ENCODE measurements at places on chromosomes 2 and 18. TPM values are rescaled to one million over a fixed set of nuclear protein-coding genes. Genes with fewer than 3 reads are reported as not detected.
A peak's percentile ranks its signal among the peaks of the same experiment; 100 is the strongest.

DNA sequence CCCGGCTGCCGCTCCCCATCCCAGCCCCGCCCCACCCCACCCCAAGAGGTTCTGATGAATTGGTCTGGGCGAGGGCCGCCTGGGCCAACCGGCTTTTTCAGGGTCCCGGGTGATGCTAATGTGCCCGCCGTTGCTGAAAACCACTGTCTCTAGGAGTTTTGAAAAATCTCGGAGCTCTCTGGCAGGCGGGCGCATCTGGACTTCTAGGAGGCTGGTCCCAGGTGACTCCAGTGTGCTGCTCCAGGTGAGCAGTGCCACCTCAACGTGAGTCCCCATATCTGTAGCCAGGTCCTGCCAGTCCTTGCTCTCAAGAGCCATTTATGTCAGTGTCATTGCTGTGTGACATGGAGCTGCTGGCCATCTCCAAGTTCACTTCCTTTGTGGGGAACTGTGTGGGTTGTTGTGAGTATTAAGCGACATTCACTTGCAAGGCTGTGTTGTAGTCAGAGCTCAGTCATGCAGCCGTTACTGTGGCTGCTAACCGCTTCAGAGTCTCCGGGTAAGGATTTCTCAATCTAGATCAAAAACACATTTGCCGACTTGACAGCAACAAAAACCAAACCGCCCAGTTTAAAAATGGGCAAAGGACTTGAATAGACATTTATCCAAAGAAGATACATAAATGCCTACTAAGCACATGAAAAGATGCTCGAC, at the start of gene RFX8:
TSS of gene RFX8 (minus strand) at position 382 of the 654 bp plus-strand sequence. CDS start 8,264 bp downstream, outside the sequence.
- DNase-seq = peak; percentile 23

DNA sequence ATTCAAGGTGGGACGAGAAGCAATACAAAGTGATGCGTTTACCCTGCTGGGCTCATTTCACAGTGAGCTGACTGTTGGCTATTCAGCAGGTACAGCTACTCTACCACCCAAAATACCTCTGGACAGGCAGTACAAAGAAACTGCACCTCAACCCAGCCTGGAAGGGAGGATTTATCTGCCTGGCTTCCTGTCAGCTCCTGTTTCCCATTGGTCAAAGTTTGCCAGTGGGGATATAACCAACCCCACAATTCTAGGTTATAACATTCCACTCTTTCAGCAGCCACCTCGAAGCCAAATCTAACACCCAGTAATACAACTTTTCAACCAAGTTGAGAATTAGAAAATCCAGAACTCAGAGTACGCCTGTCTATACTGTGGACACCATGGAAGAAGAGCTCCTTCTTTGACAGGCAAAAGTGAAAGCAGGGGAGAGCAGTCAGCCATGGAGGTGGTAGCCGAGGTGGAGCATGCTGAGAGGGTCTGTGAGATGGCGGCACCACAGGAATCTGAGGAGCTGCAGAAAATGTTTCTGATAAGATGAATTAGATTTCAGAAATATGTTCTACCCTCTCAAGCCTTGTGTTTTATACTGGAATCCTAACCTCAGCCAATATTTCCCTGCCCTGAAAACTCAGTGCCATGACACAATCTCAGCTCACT, 10.8 kb downstream of the DUSP19 start:
- no peak for DNase-seq

DNA sequence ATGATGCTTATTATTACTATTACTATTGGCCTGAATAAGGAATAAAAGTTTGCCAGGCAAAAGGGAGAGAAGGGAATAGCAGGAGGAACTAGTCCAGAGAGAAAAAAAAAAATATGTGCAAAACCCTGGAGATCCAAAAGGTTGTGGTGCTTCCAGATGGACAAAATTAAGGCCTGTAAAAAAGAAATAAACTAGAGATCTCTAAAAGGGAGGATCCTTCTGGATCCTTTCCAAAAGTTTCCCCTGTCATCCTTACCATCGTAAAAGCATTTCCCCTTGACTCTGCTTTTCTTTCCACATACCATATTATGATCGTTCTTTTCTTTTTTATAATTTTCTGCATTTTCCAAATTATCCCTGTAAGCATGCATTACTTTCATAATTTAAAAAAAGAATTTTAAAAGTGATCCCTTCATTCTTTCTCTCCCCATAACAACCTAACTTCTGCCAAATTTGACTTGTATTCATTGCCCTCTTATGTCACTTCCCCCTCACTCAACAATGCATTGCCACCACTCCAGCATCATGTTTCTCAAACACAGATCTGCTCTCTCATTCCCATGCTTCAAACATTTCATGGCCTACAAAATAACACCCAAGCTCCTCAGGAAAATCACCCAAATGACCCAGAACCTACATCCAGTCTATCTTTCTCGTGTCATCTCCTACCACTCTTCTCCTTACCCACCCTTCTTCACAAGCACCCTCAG, 40.3 kb downstream of the RBMS1 start:
- DNase-seq = no peak

DNA sequence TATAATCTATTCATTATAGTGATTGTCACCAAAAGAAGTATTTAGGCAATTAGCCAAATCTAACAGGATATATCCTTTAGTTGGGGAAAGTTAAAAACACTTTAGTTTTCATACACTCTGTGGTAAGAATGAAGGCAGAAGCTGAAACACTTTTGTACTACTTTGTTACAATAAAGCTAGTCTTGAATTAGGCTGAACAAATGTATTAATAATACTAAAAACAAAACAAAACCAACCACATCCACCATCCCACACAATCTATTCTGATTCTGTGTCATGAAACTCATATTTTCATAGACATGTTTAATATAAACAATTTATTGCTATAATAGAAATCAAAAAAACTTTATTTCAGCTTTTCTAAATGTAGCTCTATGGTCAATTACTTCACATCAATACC, 508.8 kb downstream of the ZEB2 start:
- no peak for DNase-seq

- DNase-seq = no peak
These were observed 33.4 kb upstream of the SKA1 start for GRCh38 chr18:50341443-50341842.

The SLC23A3 gene
- 0.55 TPM for total RNA-seq

- DNase-seq = no peak
These were observed 73.1 kb downstream of the TGOLN2 start for GRCh38 chr2:85254540-85255300.

DNA sequence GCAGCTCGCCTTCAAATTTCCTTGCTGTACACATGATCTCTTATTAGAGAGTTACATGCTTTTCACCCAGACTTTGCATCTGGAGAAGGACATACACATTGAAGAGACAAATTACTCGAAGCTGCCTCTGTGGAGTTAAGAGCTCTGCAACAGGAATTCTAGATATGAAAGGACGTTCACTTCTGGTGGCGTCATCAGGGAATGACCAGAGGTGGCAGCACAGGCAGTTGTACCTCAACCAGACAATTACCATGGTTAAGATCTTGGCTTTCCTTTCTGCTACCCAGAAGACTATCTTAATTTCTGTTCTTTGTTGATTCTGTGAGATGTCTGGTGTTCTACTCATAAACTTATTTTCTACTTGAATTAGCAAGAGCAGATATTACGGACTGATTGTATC, 39.1 kb upstream of the MC4R start:
- DNase-seq = peak; percentile 29

The UPP2 gene
- not detected for total RNA-seq

DNA sequence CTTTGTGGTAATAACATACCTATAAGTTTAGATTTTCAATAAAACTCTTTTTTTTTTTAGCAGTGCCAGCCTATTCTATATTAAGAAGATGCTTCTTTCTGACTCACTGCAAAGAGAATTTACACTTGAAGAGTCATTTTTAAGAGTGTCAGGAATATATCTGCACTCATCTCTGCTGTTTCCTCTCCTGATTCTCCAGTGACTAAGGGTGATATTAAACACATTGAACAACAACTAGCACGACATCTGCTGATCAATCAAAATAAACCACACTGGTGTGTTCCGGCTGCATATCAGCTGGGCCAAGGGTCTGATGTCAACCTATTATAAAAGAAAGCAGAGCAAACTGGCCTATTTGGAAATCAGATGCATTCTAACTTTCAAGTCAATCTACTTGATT, 15.0 kb downstream of the RAB27B start:
- DNase-seq = no peak
